ENCODE measurements at places on chromosomes 7 and 10.

DNA sequence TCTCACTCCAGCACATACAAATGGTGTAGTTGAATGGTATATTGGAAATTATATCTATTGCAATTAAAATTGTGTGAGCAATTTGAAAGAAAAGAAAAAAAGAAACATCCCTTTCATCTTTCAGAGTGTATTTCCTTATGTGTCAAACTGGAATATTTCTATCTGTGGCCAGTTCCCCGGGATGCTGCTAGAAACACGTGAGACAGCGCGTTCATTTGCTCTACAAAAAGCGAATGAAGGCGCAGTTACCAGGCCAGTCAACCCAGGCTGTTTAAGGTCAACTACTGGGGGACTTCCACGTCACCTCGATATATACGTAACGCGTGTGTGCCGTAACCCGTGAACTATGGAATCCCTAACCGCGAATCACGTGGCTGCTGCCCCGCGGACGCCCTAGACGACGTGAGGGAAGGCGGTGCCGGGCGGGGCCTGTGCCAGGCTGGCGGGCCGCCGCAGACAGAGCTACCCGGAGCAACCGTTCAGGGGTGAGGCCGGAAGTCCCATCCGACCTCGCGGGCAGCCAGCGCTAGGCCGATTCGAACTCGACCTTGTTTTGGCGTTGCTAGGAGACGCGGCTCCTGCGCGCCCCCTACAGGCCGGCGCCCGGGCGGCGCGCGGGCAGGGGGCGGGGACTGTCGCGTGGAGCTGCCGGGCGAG is 1.1 kb upstream of the ARL4A start:
- DNase-seq: peak; percentile 95

DNA sequence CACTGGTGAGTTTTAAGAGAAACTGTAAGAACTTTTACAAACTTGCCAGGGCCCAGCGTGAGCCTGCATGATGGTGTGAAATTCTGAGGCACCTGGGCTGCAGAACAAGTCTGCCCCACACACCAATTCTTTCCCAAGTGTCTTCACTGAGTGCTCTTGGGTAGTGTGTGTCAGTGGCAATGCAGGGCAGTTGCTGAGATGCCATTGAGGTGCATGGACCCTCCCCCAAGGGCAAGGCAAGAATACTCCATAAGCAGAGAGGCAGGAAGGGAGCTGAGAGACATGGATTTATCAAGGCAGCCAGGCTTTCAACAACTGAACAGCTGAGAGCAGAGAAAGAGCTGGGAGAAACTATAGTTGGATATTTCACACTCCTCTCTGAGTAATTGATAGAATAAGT is 801.2 kb downstream of the GRID1 start:
- no peak for DNase-seq

DNA sequence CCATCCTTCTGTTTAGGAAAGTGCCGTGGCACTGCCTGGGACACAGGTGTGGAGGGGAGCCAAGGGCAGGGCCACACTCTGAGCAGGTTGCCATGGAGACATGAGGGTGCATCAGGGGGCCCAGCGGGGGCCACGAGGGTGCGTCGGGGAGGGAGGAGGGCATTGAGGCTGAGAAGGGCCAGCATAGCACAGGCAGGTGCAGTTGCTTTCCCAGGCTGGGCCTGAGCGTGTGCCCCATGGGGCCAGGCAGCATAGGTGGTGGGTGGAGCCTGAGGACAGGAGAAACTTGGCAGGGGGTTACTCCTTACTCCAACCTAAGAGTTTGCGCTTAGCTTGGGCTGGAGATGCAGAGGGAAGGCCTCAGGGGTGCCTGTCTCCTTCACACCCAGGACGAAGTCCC is 15.2 kb downstream of the YKT6 start:
- no peak for DNase-seq

DNA sequence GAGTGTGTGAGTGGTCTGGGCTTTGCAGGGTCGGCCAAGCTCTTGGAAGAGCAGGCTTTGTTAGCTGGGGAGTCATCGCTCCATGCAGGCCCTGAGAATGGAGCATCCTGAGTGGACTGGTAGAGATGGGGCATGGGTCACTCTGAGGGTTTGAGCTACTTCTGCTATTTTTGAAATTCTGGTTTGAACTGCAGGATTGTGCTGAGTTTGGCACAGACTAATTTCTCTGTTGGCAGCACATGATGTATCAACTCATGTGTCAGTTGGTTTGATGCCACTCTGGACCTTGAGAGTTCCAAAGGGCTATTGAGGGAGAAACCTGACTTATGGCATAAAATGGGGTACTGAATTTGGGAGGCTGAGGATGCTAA is 56.3 kb downstream of the LRMDA start:
- no peak for DNase-seq

GRCh38 chr7:36300696-36301350 is 88.8 kb upstream of the ANLN start:
- DNase-seq: no peak

GRCh38 chr7:91632234-91632940 is 248.1 kb downstream of the MTERF1 start:
- DNase-seq: no peak

DNA sequence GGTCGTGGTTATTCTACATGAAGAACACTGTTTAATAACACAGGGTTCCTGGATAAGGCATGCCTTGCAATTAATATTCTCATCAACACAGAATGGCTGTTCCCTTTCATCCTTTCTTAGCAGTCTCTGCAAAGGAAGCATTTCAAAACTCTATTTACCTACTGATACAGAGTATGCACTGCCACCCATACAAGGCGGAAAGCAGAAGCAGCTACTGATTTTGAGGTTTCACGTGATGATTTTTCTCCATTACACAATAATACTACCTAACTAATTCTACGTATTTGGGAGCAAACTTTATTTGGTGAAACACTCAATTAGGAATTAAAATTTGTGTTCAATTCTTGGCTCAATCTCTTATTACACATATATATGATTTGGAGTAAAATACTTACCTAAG is 43.0 kb upstream of the COL1A2 start:
- DNase-seq: no peak

GRCh38 chr7:128697302-128697905 is 25.3 kb downstream of the GARIN1A start:
- no peak for DNase-seq

DNA sequence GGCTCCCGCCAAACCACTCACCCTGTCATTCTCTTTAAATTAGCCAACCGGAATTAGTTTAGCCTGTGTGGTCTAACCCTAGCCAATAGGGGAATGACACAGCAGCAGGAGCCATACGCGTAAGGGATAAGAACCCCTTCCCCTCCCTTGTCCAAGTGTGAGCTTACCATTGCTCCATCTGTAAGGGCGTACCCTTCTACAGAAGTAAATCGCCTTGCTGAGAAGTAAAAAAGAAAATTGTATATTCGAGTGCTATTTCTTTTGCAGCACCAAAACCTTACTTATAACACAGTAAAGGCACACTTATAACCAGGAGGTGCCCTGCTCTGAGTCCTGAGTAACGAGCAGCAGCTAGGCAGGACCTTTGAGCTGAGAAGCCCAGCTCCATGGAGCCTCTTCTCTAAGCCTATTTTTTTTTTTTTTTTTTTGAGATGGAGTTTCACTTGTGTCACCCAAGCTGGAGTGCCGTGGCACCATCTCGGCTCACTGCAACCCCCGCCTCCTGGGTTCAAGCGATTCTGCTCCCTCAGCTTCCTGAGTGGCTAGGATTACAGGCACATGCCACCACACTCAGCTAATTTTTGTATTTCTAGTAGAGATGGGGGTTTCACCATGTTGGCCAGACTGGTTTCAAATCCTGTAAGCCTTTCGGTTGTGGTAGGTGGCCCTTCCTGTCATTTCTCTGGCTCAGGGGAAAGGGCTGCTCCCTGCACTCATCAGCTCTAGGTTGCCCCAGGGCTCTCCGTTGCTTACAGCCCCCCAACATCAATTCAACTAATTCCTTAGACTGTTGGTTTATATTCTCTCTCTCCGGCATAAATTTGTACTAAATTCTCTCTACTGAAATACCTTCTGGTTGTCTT is 73.3 kb downstream of the NSUN6 start:
- DNase-seq: no peak

GRCh38 chr10:48589266-48589665 is 15.6 kb downstream of the ARHGAP22 start:
- DNase-seq: no peak

- DNase-seq: no peak
These were observed 318.4 kb downstream of the GLRX3 start for GRCh38 chr10:130454543-130455000.

DNA sequence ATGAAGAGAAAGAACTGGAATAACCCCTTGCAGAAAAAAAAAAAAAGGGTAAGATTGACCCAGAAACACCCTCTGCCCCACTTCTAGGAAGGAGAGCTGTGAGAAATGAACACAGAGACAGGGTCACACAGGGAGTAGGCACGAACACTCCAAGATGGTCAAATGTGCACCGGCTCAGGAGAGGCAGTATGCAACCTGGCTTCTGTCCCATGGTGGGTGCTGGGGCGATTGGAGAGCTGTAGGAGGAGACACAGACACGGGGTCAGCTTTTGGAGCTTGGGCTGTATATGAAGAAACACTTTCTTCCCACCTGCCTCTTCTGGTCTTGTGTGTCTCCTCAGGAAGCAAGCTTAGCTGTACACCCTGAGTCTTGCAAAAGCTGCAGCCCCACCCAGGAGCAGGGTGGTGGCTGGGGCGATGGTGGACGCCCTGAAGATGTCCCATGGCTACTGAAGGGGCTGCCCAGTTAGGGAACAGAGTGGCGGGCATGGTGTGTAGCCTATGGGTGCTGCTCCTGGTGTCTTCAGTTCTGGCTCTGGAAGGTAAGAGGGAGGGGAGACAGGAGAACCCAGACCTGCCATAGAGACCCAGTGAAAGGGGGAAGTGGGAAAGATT is 8.0 kb downstream of the EPHB6 start:
- DNase-seq: no peak

GRCh38 chr10:91340613-91341362 is 69.4 kb upstream of the HECTD2 start:
- DNase-seq: no peak

DNA sequence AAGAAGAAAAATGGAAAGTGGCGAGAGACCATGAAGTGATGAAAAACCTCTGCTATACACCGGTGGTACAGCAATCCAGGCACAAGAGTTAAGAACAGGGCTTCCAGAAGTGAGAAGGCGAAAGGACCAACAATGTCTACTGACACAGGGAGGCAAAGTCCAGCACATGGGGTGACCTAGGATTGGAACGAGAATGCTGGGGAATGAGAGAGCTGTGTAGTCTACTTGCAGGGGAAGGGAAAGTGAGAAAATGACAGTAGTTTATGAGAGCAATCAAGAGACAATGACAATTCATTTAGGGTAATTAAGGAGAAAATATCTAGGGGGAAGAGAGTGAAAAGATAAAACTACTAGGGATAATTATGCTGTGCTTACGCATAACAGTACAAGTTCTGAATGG is 169.2 kb downstream of the SLC25A13 start:
- no peak for DNase-seq

- no peak for DNase-seq
These were observed 410.7 kb downstream of the ACTR3B start for GRCh38 chr7:153170287-153170686.

DNA sequence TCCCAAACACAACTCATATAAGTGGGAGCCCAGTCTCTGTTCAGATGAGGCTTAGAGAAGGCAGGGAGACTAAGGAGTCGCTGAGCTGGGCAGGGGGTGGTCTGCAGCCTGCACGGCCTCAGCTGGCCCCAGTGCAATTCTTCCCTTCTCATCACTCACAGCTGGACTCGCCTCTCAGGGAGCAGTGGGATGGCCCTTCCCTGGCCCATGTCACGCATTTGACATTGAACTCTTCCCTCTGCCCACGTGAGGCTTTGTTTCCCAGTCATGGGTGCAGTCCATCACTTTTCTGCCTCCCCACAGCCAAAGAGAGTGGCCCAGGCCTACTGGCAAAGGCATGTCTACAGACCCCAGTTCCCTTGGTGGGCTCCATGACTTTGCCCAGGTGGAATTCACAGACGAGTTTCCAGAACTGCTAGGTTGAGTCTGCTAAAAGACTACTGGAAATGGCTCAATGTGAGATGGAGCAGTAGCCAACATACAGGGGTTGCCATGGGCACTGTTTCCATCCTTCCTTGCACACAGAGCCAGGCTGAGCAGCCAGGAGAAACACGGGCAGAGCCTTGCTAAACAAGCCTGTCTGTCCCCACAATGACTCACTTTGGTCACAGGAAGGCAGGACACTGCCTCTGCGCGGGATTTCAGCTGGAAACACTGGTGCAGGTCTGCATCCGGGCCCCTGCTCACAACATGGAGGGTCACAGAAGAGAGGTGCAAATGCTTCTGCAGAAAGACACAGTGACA is 90.1 kb downstream of the OAT start:
- no peak for DNase-seq

GRCh38 chr7:70390251-70390650 is 741.7 kb upstream of the GALNT17 start:
- no peak for DNase-seq

GRCh38 chr7:131285556-131285955 is 42.1 kb upstream of the MKLN1 start:
- no peak for DNase-seq

DNA sequence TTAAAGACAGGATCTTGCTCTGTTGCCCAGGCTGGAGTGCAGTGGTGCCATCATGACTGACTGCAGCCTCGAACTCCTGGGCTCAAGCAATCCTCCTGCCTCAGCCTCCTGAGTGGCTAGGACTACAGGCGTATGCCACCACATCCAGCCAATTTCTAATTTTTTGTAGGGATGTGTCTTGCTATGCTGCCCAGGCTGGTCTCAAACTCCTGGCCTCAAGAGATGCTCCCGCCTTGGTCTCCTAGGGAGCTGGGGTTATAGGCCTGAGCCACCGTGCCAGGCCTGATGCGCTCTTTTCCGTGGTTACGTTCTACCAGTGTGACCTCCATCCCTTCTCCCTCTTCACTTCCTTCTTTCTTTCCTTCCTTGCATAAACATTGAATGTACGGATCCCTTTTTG is 34.2 kb upstream of the IL15RA start:
- no peak for DNase-seq

GRCh38 chr10:79148452-79149344 is 79.9 kb downstream of the ZMIZ1 start:
- peak; percentile 58 for DNase-seq

GRCh38 chr10:28991333-28992270 is 297.3 kb upstream of the LYZL1 start:
- peak; percentile 10 for DNase-seq

- DNase-seq: no peak
These were observed 72.8 kb downstream of the PRKCQ start for GRCh38 chr10:6507311-6507710.

DNA sequence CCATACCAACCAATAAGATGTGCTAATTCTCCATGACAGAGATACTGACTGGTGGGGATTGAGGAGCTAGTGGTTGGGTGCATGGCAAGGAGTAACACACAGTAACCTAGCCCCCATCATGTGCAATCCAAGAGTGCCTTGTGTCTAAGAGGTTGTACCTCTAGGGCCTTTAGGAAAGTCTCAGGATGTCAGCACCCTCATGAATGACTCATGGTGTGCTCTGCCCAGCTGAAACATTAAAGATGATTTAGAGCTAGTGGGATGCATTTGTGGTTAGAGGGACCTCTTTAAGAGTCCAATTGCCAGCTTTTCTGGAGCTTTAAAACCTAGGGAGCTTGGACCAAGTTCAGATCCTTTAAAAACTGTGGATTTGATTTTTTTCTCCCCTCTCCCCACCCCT is 181.1 kb downstream of the HERPUD2 start:
- DNase-seq: no peak

All from hematopoietic multipotent progenitor cell treated with erythropoietin and hydrocortisone succinate and interleukin-3 and kit ligand, for 15 days (in vitro differentiated cells).